ENCODE measurements at places on chromosomes 11 and 22. TPM values are rescaled to one million over a fixed set of nuclear protein-coding genes. Genes with fewer than 3 reads are reported as not detected.
A peak's percentile ranks its signal among the peaks of the same experiment; 100 is the strongest.

MYOD1 gene
- not detected for total RNA-seq

UBQLNL gene
- 2.0 TPM for total RNA-seq

IRAG1 gene
- 5.5 TPM for total RNA-seq

DNA sequence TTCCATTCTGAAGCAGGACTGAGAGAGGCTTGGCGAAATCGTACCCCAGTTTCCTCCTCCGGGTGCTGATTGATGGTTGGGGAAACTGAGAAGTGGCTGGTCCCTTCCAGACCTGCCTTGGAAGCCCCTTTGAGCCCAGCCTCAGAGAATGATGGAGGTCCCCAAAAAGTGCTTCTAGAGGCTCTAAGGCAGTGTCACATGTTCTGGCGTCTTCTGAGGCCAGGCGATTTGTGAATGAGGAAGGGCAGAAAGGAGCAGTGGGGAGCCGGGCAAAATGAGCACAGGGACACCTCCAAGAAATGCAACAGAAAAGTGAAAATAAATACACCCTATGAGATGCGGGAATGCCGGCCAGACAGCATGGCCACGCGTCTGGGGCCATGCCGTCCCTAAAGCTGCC lies 1.0 kb upstream of the LIF start:
- DNase-seq, result no peak
- H3K36me3 ChIP-seq, result no peaks in the 10 kb centered on the region
- no peaks in the 10 kb centered on the region for H3K27me3 ChIP-seq
- no peak overlapping the region for H3K27ac ChIP-seq

GRCh38 chr22:32949391-32950173 lies 108.6 kb downstream of the SYN3 start:
- H3K27ac ChIP-seq, result no peak overlapping the region
- H3K27me3 ChIP-seq, result no peaks in the 10 kb centered on the region
- H3K36me3 ChIP-seq, result no peaks in the 10 kb centered on the region
- peaks cover 17% of the 10 kb centered on the region for H3K4me1 ChIP-seq
- H3K4me3 ChIP-seq, result no peak overlapping the region

GRCh38 chr22:40426594-40427333 lies 56.4 kb downstream of the SGSM3 start:
- H3K27me3 ChIP-seq, result no peaks in the 10 kb centered on the region
- no peak overlapping the region for H3K27ac ChIP-seq
- peaks cover 24% of the 10 kb centered on the region for H3K4me1 ChIP-seq
- no peak for DNase-seq
- no peak overlapping the region for H3K4me3 ChIP-seq

GRCh38 chr11:44775985-44776446 lies 49.3 kb downstream of the TSPAN18 start:
- H3K4me3 ChIP-seq, result no peak overlapping the region
- H3K27me3 ChIP-seq, result no peaks in the 10 kb centered on the region
- no peak for DNase-seq
- H3K4me1 ChIP-seq, result no peaks in the 10 kb centered on the region

DNA sequence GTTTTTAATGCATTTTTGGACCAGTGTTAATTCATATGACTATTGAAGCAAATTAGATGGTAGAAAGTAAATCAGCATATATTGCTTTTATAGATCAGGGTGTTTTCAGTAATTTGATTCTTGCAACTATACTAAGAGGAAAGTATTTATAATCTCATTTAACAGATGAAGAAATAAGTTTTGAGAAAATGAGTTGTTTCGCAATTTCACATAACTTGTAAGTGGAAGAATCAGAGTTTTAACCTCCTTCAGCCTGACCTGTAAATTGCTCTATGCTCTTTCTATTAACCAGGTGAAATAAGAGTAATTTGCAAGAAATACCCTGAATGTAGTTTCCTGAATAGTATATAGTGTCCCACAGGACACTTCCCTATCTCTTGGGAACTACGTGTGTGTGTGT lies 1106.8 kb upstream of the RAG2 start:
- no peak overlapping the region for H3K27ac ChIP-seq
- no peaks in the 10 kb centered on the region for H3K4me1 ChIP-seq
- H3K36me3 ChIP-seq, result no peaks in the 10 kb centered on the region
- H3K27me3 ChIP-seq, result no peaks in the 10 kb centered on the region
- H3K4me3 ChIP-seq, result no peak overlapping the region

- H3K36me3 ChIP-seq, result no peaks in the 10 kb centered on the region
- no peak overlapping the region for H3K4me3 ChIP-seq
- H3K27ac ChIP-seq, result no peak overlapping the region
- no peak for DNase-seq
- H3K4me1 ChIP-seq, result no peaks in the 10 kb centered on the region
Measured at GRCh38 chr11:4865855-4866254, 15.8 kb upstream of the OR51T1 start.

- H3K27ac ChIP-seq, result no peak overlapping the region
- no peaks in the 10 kb centered on the region for H3K27me3 ChIP-seq
Measured at GRCh38 chr22:30427871-30428270, 2.3 kb downstream of the MTFP1 start.

GRCh38 chr11:13734530-13734929 lies 66.1 kb downstream of the FAR1 start:
- H3K27me3 ChIP-seq, result no peaks in the 10 kb centered on the region
- DNase-seq, result no peak
- H3K4me1 ChIP-seq, result no peaks in the 10 kb centered on the region
- H3K36me3 ChIP-seq, result no peaks in the 10 kb centered on the region

DNA sequence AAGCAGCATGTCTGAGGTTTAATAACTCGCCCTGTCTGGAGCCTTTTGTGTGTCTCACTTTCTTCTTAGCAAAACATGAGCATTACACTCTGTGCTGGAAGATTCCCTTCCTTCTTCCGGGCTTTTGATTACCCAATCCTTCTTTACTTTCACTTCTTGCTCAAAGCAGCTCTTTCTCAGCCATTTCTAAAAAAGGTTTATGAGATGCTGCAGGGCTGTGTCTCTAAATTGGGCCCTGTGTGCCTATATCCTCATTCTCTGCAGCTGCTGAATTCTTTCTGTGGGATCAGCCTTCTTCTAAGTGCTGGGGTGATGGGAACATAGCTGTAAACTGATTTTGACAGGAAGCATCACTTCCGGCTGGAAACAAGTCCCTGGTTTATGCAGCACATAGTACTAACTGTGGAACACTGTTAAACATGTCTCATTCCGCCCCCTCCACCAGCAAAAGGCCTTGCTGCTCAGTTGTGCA lies 71.8 kb downstream of the PIWIL4 start:
- H3K27me3 ChIP-seq, result no peaks in the 10 kb centered on the region
- DNase-seq, result no peak
- no peaks in the 10 kb centered on the region for H3K36me3 ChIP-seq
- no peak overlapping the region for H3K4me3 ChIP-seq

DNA sequence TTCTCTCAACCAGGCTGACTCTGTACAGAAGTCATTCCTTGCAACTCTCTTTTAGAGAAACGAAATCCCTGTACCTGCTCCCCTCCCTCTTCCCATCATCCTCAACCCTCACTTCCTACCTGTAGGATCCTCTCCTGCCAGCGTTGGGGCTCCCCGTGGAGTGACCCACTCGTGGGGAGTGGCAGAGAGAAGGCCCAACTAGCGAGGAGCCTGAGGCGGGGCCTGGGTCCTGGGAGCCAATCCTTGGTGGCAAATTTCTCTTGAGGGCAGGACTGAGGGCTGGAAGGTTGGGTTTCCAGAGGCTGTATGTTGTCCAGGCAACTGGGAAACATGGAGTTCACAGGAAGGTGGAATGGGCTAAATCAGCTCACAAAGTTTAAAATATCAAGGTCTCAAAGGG lies 10.4 kb downstream of the NHERF4 start:
- H3K4me3 ChIP-seq, result no peak overlapping the region
- H3K27ac ChIP-seq, result no peak overlapping the region
- H3K27me3 ChIP-seq, result no peaks in the 10 kb centered on the region
- peak; percentile 55 for DNase-seq
- no peaks in the 10 kb centered on the region for H3K36me3 ChIP-seq
